Cortex of kidney (tissue), 1 donor: ENCODE measurements at places on chromosomes 5 and 9.

DNA sequence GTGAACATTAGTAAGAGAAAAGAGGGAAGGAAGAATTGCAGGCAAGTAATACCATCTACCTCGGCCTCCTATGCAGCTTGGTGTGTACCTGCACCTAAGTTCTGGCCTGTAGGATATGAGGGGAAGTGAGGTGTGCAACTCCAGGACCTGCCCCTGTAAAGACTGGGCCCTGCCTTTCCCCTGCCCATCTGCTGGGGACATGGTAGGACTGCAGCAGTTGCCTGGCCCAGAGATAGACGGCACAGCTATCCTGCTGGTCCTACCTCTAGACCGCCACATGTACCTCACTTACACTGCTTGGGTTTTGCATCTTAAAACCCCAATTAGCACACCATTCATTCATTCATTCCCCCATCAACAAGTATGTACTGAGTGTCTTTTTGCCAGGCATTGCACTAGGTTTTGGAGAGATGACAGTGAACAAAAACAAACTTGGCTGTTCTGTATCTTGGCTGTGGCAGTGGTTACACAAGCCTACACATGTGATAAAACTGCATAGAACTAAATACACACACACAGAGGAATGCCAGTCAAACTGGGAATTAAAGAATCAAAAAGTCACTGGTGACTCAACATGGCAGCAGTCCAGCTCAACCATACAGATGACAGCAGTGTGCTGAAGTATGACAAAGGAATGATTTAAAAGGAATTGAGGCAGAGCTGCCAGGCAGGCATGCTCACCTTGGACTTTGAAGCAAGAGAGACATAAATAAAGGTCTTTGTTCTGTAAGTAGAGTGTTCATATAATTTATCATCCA lies 23.3 kb upstream of the MGAT1 start:
- no peak for DNase-seq

- no peak for DNase-seq
These were observed 40.8 kb downstream of the SHC3 start for GRCh38 chr9:89137542-89138462.

DNA sequence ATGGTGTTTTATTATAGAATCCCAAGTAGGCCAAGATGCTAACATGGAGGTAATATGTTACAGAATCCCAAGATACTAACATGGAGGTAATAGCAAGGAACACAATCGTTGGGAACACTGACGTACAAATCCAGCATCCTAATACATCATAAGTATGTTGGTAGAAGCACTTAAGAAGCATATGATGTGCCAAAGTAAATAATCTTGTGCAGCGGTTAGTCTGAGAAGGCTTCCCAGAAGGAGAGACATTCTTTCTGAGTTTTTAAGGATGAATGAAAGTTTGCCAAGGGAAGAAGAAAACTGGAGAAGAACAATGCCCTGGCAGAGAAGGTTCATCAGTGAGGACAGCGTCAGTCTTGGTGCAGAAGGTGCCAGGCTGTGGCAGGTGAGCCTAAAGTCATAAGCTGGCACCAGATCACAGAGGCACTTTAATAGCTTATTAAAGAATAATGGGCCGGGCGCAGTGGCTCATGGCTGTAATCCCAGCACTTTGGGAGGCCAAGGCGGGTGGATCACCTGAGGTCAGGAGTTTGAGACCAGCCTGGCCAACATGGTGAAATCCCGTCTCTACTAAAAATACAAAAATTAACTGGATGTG lies 294.5 kb upstream of the PIK3R1 start:
- no peak for DNase-seq

DNA sequence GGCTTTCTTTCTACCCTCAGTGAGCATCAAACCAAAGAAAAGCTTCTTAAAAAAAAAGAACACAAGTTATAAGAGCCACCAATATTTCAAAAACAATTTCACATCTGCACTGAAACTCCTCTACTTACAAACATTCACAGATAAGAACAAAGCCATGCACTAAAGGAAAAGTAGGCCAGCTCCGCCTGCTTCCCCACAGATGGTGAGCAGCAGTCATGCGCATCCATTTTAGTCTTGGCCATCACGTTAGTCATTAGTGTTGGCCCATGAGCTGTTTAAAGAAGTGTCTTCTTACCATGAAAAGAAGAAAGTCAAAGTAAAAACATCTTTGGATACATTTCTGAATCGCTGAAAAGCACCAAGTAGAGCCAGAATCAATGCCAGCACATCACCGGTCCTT lies 40.0 kb upstream of the SMIM23 start:
- DNase-seq: no peak

- no peak for DNase-seq
These were observed 583.5 kb upstream of the TUSC1 start for GRCh38 chr9:26261503-26262330.

DNA sequence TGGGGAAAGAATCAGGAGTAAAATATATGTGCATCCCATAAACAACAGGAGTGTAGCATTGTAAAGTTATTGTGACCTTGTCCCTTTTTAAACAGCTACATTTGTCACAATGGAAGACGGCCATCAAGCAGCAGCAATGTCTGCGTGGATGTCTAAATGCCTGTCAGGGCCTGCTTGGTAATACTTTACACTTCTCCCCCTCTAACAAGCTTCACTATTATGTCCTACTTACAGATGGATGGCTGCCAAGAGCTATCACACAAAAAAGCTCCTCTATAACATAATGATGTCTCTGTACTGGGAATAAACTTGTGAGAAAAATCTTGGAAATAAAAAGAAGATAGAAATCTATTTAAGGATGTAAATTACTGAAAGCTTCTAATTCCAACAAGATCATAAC lies 213.0 kb downstream of the FBXL17 start:
- DNase-seq: no peak

- no peak for DNase-seq
These were observed 4.7 kb downstream of the SKP2 start for GRCh38 chr5:36156619-36157018.

DNA sequence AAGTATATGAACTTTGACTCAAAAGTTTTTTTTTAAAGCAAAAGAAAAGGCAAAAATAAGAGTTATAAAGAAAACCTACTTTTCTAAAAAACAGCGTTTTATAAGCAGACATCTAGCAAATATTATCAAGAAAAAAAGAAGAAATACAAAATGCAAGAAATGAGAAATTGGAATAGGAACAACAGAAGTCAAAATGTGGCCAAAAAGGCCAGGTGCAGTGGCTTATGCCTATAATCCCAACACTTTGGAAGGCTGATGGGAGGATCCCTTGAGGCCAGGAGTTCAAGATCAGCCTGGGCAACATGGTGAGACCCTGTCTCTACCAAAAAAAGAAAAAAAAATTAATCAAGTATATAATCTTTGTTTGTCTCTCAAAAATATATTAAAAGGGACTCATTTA lies 35.9 kb downstream of the APTX start:
- DNase-seq: no peak

DNA sequence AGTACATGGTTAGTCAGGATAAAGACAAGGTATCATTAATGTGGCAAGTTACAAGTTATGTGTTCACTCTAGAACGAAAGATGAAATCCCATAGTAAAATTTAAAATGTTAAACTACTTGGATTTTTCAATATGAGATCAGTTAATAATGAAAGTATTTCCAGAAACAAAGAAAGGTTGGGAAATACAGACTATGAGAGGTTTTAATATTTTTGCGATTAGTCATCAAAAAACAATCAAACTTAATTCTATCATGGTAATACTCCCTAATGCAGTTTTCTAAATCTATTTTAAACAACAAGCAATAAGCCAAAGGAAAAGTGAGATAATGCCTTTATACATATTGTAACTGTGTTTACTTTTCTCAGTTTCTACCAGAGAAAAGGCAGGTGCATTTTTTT lies 10.6 kb downstream of the CDH12 start:
- no peak for DNase-seq

DNA sequence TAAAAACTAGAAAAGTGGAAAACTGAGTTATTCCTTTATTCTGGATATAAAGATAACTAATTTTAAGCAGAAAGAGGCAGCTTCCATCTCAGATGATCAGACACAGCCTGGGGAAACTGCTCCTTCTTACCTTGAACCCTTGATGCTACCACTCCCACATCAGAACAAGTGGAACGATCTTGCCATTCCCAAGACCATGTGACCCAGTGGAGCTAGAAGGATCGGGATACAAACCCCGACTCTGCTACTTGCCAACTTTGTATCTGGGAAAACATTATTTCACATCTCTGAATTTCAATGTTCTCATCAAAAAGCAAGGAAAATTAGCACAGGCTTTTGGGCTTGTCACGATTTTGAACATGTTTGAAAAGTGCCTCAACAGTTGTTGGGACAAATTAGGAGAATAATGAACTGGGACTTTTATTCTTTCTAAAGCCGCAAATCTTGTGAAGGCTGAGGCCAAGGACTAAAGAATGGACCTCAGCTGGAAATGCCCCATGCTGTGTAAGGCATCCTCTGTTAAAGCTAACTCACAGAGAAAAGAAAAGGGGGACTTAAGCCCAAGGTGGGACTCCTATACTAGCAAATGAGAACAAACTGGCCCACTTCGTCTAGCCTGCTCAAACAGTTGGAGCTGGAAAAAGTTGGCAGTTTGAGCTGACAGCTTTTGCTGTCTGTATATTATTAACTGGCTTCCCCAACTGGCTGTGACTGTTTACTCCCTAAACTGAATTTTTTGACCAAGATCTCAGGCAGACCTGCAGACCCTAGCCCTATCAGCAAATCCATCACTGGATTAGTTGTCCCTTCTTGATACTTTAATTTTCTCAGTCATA lies 552.3 kb downstream of the EFNA5 start:
- no peak for DNase-seq

- no peak for DNase-seq
These were observed 173.7 kb downstream of the GABRB2 start for GRCh38 chr5:161372682-161373344.

- DNase-seq: no peak
These were observed 36.3 kb upstream of the HAND1 start for GRCh38 chr5:154514331-154514730.

DNA sequence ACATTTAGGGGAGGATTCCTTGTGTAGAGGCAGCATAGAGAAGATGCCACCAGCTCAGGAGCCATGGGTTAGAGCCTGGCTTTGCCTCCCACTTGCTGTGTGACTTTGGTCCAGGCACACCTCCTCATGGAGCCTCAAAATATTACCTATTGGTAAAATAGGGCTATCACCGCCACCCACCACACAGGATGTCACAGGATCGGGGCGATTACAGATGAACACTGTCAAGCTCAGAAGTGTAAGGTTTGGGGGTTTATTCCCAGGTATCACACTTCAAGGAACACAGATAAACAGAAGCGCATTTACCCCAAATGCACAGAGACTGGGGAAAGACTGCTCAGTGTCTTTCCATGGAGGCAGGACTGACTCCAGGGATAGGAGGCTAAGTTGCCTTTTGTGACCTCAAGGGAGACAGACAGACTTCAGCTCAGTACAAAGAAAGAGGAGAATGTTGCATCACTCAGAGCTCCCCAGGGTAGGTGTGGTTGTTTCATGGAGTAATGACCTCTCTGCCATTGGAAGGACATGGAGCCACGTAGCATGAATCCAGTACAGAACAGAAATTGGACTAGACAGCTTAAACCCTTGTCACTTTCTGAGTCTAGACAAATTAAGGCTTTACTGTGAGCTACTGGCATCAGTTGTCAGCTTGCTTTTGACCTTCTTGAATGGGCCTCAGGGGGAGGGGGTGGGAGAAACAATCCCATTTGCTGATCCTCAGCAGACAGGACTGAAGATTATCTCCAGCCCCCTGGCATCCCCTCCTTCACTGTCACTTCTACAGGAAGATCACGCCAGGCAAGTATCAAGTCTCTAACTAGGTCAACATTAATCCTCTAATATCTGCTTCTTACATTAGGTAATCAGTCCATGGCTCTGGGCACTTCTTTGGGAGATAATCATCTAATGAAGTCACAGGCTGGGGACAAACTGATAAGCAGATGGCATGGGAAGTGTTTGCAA lies 6.5 kb downstream of the TRAF1 start:
- no peak for DNase-seq

DNA sequence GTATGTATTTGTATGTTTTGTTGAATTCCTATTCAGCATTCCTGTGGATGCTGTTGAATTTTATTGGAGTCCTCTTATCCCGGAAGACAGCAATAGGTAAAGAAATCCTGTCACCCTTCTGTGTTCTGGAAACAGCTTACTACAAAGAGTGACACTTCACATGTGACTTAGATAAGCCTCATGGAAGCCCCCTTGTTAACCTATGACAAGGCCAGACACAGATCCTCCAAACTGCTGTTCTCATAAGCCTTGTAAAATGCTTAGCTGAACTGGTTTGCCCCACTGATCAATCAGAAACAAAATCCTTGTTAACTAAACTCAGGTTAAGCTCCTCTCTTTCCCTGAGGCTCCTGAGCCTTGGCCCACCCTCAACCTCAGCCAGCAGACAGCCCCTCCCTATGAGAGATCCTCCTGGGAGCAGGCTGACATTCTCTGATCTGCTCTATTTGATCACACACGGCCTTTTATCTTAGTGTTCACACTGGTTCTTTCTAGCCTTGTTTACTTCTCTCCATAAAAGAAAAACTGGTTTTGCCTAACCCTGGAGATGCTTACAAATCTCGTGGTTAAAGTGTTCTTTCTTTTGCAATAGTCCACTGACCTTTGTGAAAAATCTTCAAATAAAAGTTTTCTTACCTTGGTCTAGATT lies 29.4 kb upstream of the ATP6V1G1 start:
- no peak for DNase-seq

- no peak for DNase-seq
These were observed 436 bp upstream of the EMB start for GRCh38 chr5:50441493-50441955.

GRCh38 chr5:3237276-3237868 lies 358.3 kb upstream of the IRX1 start:
- DNase-seq: no peak

GRCh38 chr9:108022246-108022935 lies 532.8 kb upstream of the KLF4 start:
- no peak for DNase-seq

DNA sequence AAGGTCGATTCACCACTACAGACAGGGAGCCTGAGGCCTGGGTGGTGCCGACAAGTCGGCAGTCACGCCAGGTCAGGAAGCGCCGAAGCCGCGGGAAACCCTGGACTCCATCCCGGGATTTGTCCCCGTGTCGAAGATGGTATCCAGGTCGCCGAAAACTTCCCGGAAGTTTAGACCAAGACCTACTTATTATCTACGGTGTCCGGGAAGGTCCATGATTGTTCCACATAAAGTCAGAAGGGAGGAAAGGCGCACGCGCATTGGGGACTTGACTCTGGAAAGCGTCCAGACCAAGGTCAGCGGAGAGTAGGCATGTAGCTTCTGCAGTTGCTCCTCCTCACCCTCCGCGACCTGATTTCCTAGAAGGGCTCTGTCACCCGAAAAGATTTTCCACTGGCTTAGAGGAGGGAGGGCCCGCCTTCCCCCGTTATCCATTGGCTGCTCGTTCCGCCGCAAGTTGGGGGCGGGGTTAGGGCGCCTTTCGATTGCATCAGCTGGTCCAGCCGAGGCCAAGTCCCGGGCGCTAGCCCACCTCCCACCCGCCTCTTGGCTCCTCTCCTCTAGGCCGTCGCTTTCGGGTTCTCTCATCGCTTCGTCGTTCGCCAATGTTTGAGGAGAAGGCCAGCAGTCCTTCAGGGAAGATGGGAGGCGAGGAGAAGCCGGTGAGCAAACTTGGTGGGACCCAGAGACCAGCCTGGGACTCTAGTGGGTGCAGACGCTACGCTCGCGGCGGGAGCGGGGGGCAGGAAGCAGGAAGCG lies at the start of gene TARS1:
TARS1 (plus strand) TSS at position 484 of the 759 bp plus-strand sequence; CDS start at position 606, 122 bp downstream.
- peak; percentile 60 for DNase-seq
